ENCODE measurements at places on chromosomes 1 and 21.
A peak's percentile ranks its signal among the peaks of the same experiment; 100 is the strongest.

DNA sequence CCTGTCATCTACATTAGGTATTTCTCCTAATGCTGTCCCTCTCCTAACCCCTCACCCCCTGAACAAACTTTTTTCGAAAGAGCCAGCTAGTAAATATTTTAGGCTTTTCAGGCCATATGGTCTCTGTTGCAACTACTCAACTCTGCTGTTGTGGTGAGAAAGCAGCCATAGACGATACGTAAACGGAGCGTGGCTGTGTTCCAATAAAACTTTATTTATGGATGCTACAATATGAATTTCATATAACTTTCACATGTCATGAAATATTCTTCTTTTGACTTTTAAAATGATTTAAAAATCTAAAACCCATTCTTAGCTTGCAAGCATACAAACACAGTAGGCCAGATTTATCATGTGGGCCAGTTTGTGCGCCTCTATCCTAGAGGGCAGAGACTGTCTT is 11.2 kb upstream of the RPS6KA1 start:
- no peak for DNase-seq

DNA sequence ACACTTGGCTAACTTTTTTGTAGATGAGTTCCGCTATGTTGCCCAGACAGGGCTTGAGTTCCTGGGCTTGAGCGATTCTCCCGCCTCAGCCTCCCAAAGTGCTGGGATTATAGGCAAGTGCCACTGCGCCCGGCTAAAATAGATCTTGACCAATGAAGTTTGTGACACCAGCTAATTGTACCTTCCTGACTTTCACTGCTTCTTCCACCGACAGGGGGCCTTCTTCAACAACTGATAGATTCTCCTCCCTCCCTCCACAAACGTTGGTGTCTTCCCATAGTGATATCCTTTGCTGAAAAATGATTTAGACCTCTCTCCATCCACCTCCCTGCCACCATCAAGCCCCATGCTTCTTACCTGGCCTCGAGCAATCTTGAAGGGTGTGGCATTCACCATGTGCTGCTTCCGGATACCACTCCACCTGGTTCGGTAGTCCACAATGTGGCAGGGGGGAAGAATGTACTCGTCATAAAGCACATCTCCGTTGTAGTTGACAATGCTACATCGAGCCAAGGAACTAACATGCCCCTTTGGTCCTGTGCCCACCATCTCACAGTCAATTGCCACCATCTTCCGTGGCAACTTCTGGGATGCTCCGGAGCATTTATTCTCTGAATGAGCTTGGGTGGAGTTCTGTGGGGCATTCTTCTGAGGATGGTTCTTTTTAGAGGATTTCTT is 1.6 kb upstream of the METTL25B start:
- DNase-seq, result peak; percentile 36

GRCh38 chr21:14911351-14911750 is 153.4 kb downstream of the NRIP1 start:
- DNase-seq, result no peak

- no peak for DNase-seq
These were observed 294.4 kb downstream of the SDCCAG8 start for GRCh38 chr1:243550276-243550675.

GRCh38 chr1:226420897-226421296 is 13.0 kb upstream of the PARP1 start:
- DNase-seq, result no peak

DNA sequence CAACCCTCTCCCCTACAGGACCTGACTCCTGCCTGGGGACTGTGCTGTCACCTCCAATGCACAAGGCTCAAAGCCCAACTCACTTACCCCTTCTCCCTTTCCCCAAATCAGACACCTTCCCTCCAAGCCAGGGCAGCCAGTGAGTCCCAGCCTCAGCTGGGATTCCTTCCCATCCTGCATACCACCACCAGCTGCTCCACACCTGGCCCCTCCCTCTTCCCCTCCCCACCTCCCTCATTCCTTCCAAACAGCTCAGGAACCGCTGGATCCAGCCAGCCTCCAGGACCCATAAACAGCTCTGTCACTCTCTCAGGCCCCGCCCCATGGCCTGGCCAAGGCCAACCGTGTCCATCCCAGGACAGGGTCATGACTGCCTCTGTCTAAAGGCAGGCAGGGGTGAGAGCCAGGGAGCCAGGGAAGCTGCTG is 41.4 kb downstream of the ACOT7 start:
- no peak for DNase-seq

GRCh38 chr1:197181982-197182381 is 35.5 kb upstream of the ASPM start:
- no peak for DNase-seq

DNA sequence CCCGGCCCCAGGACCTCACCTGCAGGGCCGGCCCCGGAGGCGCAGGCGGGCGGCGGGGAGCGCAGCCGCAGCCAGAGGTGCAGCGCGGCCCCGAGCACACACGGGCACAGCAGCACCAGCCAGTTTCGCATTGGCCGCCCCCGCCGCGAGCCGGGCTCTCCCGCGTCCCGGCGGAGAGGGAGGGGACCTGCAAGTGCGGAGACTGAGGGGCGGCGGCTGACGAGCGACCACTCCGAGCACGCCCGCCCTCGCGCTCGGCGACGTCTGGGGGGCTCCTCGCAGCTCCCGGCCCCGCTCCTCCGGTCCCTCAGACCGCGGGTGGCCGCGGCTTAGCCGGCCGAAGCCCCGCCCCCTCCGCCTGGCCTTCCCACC is at the start of gene B3GALNT2:
TSS of gene B3GALNT2 (minus strand) at position 331 of the 372 bp plus-strand sequence. CDS start at position 131, 200 bp downstream.
- no peak for DNase-seq

GRCh38 chr1:211182746-211183145 is 48.8 kb upstream of the KCNH1 start:
- no peak for DNase-seq

DNA sequence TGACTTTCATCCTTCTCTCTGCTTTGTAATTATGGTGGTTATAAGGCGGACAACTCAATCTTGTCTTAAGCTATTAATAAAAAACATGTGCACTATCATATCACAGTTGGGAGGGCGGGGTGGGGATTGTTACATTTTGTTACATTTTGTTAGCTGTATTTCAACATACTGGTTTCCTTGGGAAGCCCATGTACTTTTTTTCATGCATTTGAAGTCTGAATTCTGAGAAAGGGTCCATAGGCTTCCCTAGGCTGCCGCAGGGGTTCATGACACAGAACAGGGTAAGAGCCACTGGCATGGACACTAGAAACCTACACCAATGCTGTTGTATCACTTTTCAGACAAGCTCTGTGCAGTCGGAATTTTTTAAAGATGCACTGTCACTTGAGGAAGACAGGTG is 178.8 kb downstream of the ETS2 start:
- no peak for DNase-seq

GRCh38 chr1:58968360-58968952 is 184.6 kb upstream of the JUN start:
- DNase-seq, result no peak

DNA sequence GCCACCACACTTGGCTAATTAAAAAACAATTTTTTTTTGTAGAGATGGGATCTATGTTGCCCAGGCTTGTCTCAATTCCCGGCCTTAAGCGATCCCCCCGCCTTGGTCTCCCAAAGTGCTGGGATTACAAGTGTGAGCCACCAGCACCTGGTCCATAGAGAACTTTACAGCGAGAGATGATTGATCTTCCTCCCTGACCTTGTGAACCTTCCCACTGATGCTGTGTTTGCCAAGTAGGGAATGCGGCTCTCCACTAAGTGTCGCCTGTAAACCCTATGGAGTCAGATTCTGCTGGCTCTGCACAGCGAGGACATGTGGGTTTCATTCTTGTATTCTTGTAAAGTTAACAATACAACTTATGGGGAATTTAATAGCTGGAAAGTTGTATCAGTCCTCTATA is 81.3 kb upstream of the LYST start:
- DNase-seq, result no peak

GRCh38 chr1:150562446-150563339 is 13.5 kb downstream of the ADAMTSL4 start:
- DNase-seq, result peak; percentile 73

DNA sequence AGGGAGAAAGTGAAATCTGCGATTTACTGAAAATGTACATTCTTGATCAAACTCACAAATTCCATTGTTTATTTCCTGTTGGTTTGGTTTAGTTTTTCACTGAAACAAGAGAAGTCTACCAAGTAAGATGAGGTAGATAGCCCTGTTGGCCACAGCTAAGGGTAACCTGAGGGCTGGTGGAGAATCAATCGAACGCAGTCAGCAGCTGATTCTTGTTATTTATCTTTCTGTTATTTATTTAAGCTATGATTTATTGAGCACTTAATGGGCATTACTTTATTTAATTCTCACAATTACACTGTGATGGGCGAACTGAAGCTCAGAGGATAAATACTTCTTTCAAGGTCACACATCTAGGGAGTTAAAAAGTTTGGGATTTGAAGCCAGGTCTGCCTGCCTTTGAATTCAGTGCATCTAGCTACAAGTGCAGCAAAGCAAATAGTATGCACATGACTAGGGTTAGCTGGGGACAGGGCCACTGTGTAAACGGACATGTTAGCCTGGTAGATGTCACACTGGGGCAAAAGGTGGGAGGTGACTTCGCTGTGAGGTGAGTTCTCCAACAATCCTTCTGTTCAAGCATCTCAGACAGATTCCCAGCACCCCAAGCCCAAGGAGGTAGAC is 106.5 kb upstream of the GADD45A start:
- DNase-seq, result no peak

GRCh38 chr1:31105646-31106045 is 40.1 kb upstream of the PUM1 start:
- no peak for DNase-seq

DNA sequence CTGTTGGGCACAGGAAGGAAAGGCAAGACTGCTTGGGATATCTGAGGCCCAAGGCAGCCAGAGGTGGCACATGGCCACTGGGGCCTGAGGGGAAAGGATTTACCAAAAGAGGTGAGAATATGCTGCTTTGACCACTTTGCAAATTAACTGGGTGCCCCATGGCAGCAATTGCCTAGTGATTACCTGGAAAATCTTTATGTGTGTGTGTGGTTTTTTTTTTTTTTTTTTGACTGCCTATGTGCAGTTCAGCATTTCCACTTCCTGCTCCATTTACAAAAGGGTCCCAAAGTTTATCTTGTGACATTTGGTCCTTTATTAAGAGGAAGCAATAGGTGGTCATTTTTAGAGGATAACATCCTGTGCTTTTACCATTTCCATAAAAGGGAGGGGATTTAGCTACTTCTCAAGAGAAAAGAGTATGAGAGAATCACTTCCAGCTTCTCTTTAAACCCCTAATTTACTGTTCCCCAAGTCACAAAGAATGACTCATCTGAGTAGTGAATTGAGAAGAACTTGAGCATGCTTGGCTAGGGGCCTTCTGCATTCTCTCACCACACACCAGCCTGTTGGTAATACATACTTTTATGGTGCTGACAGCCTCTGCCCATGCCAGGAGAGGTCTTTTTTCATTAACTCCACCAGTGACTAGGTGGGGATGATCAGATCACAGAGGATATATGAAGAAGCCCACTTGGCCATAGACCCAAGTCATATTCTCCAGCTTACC is 52.1 kb downstream of the SYDE2 start:
- DNase-seq, result no peak

Data from activated CD4-positive, alpha-beta T cell treated with anti-CD3 and anti-CD28 coated beads for 24 hours (primary cell).